ENCODE measurements at places on chromosomes 2 and 18.

- DNase-seq: no peak
Observed at GRCh38 chr2:39606585-39606984, 59.1 kb upstream of the TMEM178A start.

DNA sequence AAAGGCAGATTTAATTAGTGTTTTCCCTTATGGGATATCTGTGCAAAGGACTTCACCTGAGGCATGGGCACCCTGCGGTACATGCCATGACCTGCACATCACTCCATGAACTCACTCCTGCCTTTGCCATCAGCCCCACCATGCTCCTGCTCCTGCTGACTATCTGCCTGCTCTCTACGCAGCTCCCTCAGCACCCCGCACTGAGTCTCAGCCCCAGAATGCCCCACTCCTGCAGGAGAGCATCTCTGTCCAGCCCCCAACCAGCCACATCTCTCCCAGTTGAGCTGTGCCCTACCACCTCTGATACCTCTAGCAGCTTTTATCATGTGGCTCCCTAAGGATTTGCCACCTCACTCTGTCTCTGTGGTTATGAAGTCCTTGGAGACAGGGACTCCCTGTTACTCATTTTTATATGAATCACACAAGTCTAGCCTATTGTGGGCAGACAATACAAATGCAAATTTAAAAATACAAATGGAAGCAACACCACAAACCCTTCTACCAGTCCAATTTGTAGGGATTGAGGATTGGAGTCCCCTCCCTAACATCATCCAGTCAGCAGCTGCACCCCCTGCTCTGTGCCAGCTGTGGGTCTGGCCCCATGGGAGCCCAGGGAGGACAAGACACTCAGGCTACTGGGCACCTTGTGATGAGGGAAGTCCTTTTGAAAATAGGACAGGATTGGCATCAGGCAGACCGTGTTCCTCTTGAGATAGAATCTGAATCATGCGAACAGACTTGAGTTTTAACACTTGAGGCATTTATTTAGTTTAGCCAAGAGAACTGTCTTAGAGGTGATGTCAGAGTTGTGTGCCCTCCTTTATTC lies 689.6 kb upstream of the HS6ST1 start:
- no peak for DNase-seq

DNA sequence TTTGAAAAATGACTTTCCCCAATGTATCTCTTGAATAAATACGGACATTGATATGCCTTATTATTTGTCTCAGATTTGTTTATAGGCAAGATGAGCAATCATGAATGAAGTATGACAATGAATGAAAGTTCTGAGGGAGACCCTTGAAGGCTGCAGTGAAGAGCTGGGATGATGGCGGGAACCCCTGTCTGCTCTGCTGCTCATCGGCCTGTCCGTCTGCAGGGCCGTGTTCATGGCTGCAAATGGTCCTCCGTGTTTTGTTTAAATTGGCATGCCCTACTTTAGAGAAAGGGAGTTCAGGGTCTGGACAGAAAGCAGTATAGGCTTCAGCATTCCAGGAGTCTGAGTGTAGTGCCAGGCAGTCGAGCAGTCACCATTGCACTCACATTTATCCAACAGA lies 1.2 kb upstream of the HS1BP3 start:
- no peak for DNase-seq

- no peak for DNase-seq
Observed at GRCh38 chr2:233654501-233654900, 17.2 kb upstream of the UGT1A9 start.

- no peak for DNase-seq
Observed at GRCh38 chr2:56713978-56714377, 530.2 kb downstream of the CCDC85A start.

GRCh38 chr2:200137271-200137670 lies 169.2 kb upstream of the SPATS2L start:
- DNase-seq: no peak

GRCh38 chr18:3186678-3187658 lies 32.8 kb downstream of the MYOM1 start:
- no peak for DNase-seq

DNA sequence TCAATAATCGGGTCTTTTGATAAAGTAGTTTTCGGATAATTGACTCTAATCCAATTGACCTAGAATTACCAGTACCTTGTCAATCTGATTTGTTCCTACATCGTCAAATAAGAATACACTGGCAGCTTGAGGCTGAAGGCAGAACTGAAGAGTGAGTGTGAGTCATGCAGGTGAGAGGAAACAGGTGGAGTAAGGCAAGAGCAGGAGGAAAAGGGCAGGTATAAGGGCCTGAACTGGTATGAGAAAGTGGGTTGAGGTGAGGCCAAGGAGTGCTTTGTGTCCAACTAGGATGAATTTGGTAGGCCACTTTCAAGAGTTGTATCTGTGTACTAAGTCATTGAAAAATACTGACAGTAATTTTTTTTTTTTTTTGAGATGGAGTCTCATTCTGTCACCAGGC lies 186.0 kb downstream of the ZNF385B start:
- DNase-seq: no peak

DNA sequence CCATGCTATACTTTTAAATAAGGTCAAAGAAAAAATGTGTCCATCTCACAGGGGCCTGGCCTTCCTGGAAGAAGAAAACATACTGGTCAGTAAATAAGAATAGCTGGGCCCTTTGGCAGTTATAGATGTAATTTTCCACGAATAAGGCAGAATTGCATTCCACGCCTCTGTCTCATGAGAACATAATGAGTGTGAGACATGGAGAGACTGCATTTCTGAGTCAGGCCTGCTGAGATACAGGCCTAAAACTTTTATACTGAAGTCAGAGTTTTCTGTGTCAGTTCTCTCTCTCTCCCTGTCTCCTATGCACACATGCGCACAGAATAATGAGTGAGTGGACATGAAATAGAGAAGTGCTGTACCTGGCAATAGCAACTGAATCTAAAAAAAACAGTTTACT lies 20.4 kb upstream of the IL1R1 start:
- DNase-seq: no peak

DNA sequence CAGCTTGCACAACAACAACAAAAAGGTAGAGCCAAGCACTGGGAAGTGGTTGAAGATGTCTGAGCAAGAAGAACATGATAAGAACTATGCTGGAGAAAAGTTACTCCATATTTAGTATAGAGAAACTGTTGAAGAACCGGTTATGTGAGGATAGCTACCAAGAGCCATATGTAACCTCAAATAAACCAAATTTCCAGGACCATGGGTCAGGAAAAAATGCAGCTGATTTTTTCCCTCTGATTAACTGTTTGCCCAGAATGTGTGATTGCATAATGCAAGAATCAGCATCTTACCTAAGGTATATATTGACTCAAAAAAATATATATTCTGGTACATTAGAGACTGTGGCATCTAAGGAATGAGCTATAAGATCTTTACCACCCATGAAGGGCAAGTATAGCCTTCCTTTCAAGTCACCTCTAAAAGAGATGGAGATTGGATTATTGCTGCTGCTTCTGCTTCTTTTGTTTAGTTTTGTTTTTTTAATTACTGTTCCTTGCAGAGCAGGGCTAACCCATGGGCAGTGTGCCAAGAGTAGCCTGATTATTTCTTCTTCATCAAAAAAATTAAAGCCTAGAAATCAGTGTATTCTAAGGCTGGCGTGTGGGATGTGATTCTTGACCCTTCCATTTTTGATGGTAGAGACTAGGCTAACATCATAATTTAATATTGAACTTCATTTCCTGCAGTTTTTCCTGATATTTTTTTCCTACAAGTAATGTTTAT lies 76.9 kb upstream of the MAP3K20 start:
- DNase-seq: no peak

GRCh38 chr2:43223521-43224001 lies 2.8 kb downstream of the ZFP36L2 start:
- DNase-seq: no peak

DNA sequence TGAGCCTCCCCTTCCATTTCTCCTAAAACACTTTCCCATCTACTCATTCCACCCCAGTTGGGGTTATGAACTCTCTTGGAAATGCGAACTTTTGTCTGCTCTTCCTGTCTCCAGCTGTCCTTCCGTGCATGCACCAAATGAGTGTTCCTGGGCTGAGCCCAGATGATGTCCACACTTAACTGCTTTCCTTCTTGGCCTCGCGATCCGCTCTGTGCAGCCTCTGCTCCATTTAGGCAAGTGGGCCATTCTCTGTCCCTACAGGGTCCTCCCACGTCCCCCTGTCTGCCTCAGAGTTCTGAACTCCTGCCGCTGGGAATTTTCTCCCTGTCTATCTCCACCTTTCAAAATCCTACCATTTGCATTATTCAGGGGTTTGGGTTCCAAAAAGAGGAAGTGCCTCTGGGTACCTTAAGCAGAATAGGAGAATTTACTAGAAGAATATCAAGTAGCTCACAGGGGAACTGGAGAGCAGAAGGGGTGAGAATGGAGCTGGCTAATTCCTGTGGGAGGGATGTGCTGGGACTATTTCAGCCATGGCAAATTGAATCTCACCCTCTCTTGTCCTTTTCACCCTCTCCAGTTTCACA lies 4.7 kb upstream of the NCK2 start:
- DNase-seq: no peak

- no peak for DNase-seq
Observed at GRCh38 chr2:227932001-227932400, 60.6 kb downstream of the DAW1 start.

DNA sequence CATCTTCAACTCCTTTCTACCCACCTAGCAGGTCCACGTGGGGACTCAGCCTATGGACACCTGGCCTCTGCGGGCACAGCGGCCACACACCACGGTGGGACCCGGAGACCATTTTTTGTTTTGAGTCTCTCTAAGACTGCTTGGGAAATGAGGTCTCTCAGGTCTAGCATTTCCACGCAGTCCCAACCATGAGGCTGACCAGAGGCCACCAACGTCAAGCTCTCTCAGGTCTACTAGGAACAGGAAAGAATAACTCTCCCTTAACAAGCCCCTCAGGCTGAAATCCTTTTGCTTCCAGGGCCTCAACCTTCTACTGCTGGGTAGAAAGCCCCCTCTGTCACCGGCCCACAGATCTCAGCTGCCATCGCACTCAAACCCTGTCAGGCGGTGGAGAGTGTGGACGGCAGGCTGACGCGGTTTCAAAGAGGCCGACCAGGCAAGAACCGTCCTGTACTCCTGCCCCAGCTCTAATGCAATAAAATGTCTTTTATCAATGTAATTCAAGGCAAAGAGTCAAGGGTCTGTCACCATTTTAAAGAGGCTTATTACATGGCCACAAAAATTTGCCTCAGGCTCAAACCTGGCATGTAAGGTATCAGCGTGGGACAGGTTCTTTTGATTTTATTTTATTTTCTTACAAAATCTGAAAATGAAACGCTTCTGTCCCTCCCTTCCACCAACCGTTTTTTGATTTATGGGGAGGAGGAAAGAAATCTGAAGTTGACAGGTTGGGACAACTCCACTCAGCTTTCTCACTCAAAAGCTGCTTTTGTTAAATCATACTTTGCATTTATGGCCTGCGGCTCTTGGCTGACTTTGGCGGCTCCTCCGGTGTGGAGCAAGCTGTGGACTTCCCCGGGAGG lies 74.0 kb downstream of the BCL11A start:
- no peak for DNase-seq

GRCh38 chr2:107525406-107525805 lies 301.3 kb upstream of the RGPD4 start:
- no peak for DNase-seq

DNA sequence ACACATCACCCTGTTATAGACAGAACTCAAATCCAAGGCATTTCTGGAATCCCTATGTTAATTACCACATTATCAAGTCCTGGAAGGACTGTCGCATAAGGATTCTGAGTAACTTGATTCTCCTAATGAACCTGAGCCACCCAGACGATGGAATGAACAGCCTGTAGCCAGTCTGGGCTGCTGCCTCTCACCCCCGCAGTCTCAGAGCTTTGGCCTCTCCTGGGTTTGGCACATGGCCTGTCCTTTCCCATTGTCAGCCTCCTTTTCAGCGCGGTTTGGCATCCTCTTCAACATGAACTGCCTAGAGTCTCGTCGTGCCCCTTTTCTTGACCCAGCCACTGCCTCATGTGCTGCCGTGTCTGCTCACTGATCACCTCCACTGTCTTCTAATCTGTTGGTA lies 147.6 kb downstream of the SLC8A1 start:
- no peak for DNase-seq

- no peak for DNase-seq
Observed at GRCh38 chr2:5696404-5696944, 4.3 kb downstream of the SOX11 start.
